ENCODE measurements at places on chromosomes 6 and 20.

DNA sequence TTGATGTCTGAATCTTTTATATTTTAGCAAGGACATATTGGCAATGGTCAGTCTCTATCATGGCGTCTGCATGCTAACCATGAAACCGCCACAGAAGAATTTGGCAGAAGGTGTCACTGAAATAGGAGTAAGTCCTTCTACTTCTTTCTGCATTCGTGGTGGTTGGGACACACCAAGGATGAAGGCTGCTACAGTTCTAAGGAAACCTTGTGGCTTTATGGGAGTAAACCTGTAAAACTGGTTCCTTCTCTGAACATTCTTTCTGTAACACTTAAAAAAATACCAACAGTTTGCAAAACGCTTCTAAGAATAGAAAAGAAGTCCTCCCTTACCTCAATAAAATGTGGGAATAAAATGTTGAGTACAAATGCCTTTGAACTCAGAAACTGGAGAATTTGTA is 195.3 kb downstream of the SLC24A3 start:
- no peak for DNase-seq

GRCh38 chr20:20677186-20677585 is 35.3 kb downstream of the RALGAPA2 start:
- DNase-seq: no peak

GRCh38 chr6:14353281-14353680 is 235.7 kb downstream of the CD83 start:
- DNase-seq: no peak

DNA sequence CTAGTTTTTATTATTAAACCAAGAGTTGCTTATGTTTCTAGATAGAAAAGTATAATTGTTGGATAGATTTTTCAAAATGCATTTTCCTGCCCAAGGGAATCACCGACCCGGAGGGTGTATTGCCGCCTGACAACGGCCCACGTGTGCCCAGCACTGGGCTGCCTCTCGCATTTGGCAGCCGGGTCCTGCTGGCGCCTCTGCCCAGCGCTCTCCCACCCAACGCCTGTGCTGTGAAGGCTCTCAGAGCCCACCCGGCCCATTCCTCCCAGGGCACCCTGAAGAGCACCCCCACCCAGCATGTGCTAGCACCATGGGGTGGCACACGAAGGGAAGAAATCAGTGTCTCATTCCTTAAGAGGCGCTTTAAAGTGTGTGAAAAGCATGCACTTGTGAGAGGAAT is 88.3 kb upstream of the AFDN start:
- no peak for DNase-seq

- no peak for DNase-seq
Measured at GRCh38 chr6:166197361-166197760, 29.7 kb upstream of the TBXT start.

GRCh38 chr20:53016534-53017042 is 44.4 kb downstream of the TSHZ2 start:
- DNase-seq: no peak

GRCh38 chr6:41278699-41279405 is 7.6 kb downstream of the TREM1 start:
- no peak for DNase-seq

DNA sequence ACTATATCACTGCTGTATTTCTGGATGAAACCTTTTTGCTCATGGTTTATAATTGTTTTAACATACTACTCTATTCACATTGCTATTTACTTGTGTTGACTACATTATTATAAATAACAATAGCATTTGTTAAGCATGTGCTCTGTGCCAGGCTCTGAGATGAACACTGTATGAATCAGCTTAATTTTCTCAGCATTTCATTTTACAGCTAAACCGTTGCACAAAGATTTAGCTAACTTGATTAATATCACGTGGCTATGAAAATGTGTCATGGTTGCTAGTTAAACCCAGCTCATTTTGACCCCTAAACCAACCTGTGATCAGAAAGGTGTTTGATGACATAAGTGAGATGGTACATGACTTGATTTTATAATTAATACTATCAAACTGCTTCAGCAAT is 77.5 kb downstream of the NCOA7 start:
- no peak for DNase-seq

DNA sequence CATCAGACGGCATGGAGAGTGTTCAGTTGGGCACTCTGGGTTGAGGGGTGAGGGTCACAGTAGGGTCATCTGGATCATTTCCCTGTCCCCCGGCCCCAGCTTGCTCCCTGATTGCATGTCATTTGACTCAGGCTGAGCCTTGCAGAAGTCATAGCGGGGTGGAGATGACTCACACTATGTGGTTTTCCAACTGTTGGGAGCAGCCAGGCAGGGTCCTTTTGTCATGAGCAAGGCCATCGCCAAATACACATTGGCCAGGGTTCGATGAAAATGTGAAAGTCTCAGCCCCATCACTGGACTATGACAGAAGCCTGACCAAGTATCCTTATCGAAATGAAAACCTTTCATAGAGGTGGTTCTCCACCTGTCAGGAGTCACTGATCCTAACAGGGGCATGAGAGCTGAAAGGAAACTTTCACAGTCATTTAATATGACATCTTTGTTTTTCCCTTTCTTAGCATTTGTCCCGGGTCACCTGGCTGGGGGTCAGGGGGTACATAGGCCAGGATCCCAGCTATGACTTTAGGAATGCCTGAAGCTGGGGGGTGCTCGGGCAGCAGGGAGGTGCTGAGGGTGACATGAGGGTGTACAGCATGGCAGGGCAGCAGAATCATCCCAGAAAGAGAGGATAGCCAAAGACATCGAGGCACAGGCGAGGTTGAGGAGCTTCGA is 70.2 kb upstream of the CD93 start:
- DNase-seq: no peak

DNA sequence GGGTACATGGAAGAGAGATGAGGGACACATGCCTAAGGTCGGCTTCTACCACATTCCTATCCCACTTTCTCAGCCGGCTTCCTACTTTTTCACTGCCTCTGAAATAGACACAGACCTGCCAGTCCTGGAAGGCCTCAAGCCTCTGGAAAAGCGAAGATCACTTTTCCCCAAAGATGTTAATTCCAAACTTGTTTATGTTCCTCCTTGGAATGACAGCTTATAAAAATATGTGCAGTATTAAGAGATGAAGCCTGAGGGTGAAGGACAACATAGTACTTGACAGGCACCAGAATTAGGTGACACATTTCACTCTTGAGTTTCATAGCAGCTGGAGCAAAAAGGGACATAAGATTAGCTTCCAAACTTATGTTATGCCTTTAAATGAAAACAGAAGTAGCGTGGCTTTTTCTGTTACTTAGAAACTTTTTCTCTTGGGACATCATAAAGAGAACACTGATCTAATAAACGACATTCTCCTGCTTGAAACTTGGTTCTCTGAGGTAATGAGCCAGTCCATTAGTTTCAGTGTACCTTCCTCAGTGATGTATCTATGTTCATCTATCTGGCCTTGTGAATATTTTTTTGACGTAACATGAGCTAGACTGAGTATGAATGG is 25.3 kb downstream of the FOXO3 start:
- no peak for DNase-seq

DNA sequence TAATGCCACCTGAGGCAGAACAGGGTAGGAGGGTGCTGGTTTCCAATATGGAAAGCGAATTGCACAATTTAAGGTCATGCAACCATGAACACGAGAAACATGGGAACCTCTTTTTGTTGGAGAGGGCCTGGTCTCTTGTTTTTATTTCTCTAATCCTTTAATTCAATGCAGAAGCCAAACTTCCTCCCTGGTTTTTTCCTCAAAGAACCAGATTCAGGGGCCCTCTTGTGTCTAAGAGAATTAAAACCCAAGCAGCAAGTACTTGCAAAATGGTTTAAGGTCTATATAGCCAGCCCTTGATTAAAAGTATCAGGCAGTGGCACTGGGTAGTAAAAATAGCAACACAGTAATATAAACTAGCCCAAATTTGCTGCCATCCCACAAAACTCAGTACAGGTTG is 19.5 kb downstream of the GSTA4 start:
- DNase-seq: no peak

DNA sequence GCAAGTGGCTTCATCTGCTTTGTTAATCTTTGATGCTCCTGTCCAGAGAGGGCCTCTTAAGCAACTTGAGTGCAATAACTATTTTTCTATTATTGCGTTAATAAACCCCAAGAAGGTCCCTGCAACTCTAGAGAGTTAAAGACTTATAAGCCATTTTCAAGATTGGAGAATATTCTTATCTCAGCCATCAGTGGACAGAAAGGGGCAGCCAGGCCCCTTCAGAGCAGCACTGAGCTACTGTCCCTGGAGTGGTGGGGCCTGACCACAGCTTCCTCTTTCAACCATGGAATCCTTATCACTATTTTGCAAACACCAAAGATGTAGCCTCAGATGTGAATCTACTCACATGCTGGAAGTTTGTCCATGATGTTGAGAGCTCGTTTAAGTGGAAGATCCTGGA is 2.8 kb upstream of the MAS1L start:
- no peak for DNase-seq

GRCh38 chr20:39960522-39961428 is 728.3 kb downstream of the MAFB start:
- no peak for DNase-seq

- no peak for DNase-seq
Measured at GRCh38 chr6:168093071-168093505, 14.1 kb upstream of the FRMD1 start.

- no peak for DNase-seq
Measured at GRCh38 chr20:24257171-24257570, 212.3 kb upstream of the SYNDIG1 start.

DNA sequence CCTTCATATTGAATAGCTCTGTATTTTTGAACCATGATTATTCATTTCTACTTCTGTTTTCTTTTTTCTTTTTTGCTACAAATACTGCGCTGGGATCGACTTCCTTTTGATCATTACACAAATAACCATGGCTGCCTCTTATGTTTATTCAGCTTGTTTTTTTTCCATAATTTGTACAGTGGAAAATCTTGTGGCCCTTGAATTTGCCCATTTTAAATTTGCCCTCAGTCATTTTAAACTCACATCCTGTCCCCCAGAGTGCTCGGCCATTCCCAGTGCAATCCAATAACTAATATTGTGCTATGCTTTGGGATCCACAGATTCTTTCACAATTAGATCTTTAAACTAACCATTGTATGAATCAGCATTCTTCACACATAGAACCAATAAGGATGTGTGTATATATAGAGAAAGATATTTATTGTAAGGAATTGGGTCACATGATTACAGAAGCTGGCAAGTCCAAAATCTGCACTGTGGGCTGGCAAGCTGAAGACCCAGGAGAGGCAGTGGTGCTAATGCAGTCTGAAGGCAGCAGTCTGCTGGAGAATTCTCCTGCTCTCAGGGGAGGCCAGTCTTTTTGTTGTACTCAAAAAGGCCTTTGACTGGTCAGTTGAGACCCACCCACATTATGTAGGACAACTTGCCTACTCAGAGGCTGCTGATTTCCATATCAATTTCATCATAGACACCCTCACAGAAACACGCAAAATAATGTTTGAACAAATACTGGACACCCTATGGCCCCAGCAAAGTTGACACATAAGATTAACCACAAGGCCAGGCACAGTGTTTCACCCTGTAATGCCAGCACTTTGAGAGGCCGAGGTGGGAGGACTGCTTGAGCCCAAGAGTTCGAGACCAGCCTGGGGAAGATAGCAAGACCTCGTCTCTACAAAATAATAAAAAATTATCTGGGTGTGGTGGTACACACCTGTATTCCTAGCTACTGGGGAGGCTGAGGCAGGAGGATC is 147.1 kb downstream of the MTHFD1L start:
- DNase-seq: no peak

DNA sequence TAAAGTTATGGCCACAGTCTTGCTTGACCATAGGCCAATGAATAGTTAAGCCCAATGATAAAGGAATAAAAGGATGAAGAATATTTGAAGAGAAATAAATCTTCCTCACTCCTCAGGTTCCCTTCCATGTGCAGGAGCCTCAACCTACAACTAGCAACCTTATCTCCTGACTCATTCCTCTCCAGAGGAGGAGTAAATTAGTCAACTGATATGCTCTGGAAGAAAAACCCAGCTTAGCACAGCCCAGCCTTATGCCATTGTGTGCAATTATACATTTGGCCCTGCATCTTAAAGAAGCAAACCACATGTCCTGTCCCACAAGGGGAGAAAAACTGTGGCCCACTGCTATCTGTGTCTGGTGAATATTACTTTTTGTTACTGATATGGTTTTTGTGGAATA is 82.1 kb downstream of the PHIP start:
- DNase-seq: no peak

- DNase-seq: no peak
Measured at GRCh38 chr6:82924799-82925535, 140.7 kb downstream of the UBE3D start.

- DNase-seq: no peak
Measured at GRCh38 chr20:48154040-48154765, 368.9 kb upstream of the SULF2 start.

DNA sequence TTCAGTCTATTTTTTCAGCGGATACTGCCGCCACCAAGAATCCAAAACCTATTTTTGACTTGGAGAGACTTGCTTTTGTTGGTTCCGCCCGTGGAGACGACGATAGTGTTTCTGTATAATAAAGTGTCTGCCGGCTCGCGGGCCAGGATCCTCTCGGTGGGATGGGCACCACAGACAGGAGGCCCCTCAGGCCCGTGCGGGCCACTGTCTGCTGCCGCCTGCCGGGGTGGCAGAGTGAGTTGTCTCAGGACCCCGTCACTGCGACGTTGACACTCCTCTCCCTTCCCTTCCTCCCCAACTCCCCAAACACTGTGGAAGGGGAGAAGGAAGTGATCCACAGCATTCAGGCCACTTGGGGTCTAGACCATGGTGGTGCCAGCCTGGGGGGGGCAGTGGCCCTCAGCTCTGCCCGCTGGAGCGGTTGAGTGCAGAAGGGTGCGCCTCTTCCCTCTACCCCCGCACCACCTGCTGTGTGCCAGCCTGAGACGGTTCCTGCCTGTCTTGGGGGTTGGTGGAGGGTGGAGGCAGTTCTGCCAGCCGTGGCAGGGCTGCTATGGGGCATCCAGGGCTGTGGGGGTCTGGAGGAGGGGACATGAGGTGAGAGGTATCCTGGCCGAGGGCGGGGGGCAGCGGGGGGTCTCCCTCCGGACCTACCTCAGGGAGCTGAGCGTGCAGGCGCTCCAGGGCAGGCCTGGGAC is 17.5 kb downstream of the RBM38 start:
- no peak for DNase-seq

DNA sequence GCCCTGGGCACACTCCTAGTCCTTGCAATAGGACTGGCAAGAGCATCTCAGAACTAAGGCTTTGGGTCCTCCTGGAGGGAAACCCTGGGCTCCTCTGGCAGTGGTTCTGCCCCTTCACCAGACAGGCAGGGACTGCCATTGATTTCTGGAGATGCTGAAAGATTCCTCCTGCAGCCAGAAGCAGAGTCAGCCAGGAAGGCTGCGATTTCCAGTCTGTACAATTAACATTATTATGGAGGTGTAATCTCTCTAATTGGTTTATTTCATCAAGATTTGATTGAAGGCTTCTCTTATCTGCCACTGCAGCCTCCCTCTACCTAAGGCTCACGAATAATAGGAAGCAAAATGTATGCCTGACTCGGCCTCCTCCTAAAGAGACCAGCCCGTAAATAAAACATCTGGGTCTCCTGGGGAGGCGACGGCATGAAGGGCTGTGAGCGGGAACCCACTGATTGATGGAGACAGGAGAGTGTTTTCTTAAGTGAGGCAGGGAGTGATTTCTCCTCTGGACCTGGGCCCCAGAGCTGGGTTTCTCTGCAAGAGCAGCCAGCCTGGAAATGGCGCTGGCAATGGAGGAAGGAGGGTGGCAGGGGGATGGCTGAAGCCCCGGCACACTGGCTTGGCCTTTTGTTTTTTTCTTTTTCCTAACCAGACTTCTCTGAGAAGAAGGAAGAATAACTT is 689.6 kb downstream of the DHX35 start:
- no peak for DNase-seq

GRCh38 chr20:32796981-32797451 is 22.7 kb upstream of the MAPRE1 start:
- no peak for DNase-seq

GRCh38 chr6:142867355-142867801 is 77.6 kb downstream of the HIVEP2 start:
- DNase-seq: no peak

All from stimulated activated CD4-positive, alpha-beta T cell treated with anti-CD3 and anti-CD28 coated beads, Interleukin-1b, Interleukin-23, amount 100 ng/mL, for 1 hour (primary cell).